ENCODE measurements at places on chromosomes 4 and X.
A peak's percentile ranks its signal among the peaks of the same experiment; 100 is the strongest.

GRCh38 chrX:119887721-119888425 lies 7.8 kb upstream of the AKAP14 start:
- peak; percentile 88 for DNase-seq

DNA sequence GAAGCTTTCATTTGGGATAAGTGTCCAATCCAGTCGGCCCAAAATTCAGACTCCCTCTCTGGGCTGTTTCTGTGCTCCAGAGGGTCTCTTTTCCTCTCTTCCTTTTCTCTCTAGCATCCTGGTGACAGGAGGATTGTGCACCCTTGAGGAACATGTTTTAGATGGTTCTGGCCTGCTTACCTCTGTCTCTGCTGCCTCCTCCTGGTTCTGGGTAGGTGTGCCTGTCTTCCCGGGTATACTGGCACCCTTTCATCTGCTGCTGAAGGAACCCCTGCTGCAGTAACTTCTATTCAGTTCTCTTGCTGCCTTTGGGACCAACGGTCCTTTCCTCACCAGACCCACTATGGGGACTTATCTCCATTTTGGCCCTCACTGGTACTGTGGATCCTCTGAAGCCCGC lies 53.2 kb downstream of the HMGB2 start:
- no peak for DNase-seq

GRCh38 chr4:108502356-108502755 lies 118.0 kb upstream of the RPL34 start:
- DNase-seq = no peak

- DNase-seq = no peak
Observed at GRCh38 chr4:168629566-168629965, 132.7 kb downstream of the PALLD start.

DNA sequence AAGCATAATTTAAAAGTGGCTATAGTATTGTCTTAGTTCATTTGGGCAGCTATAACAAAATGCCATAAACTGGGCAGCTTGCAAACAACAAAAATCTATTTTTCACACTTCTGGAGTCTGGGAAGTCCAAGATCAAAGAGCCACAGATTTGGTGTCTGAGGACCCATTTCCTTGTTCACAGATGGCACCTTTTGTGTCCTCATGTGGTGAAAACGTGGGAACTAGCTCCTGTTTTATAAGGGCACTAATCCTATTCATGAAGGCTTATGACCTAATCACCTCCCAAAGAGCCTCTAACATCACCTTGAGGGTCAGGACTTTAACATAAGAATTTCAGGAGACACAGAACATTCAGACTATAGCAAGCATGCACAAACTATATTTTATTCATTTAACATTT lies 126.5 kb upstream of the WDFY3 start:
- DNase-seq = no peak

All from WERI-Rb-1 (cell line).